ENCODE measurements at places on chromosomes 4 and X.

GRCh38 chr4:102474736-102475504 is 26.2 kb upstream of the NFKB1 start:
- DNase-seq: no peak

DNA sequence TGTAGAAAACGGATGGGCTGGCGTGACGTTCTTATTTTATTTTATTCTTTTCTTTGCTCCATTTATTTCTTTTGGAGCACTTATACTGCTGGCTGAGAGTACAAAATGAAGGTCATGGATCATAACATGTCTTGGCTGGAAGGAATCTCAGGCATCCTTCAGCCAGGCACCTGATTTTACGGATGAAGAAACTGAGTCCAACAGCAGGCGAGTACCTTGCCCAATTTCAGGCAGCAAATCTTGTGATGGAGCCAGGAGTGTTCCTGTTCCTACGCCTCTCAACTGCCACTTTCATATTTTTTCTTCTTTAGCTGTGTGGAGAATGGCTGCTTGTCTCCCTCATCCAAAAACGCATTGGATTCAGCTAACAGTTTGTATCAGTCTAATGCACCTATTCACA is 332.1 kb upstream of the IGFBP7 start:
- no peak for DNase-seq

DNA sequence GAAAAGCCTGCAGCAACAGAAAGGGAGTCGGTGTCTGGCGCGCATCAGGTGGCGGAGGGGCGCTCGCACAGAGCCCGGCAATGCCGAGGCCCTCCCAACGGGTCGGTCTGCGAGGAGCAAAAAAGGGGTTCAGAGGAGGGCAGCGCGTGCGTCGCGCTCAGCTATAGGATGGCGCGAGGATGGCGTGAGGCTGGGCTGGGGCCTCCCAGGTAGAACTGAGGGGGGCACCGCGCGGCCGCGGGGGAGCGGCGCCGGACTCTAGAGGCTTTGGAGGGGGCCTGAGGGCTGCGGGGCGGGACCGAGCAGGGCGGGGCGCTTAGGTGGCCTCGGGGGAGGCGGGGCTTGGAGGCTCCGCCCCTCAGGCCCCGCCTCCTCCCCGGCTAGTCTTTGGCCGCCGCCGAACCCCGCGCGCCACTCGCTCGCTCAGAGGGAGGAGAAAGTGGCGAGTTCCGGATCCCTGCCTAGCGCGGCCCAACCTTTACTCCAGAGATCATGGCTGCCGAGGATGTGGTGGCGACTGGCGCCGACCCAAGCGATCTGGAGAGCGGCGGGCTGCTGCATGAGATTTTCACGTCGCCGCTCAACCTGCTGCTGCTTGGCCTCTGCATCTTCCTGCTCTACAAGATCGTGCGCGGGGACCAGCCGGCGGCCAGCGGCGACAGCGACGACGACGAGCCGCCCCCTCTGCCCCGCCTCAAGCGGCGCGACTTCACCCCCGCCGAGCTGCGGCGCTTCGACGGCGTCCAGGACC is at the start of gene PGRMC1:
PGRMC1 (plus strand) TSS at position 414 of the 751 bp plus-strand sequence; CDS start at position 493, 79 bp downstream.
- DNase-seq: peak; percentile 57

DNA sequence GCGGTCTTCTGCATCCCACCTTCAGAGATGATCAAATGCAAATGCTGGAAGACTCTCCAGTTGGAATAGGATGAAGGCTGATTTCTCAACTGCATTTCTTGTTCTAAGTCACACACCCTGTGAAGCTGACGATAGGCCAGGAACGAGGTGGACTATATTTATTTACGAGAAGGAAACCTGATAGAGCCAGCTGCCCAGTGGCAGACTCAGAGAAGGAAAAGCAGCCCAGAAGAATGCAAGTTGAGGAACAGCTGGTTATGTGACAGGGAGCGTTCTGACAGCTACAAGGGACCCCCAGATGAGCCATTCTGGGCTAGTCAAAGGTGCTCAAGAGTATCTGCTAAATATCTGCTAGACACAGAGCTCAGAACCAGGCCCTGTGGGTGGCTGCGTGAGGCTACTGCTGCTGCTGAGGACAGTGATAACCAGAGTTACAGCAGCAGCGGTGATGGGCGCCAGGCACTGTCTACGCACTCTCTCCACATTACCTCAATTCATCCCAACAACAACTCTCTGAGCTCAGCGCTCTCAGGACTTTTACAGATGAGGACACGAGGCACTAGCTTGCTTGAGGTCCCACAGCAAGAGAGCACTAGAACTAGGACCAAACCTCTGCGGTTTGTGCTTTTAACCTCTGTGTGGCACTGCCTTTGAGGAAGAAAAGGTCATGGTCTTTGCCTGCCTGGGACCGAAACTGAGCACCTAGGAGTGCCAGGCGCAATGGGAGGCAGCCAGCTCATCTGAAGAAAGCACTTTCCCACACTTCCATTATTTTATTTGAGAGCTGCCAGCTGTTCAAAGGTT is 69.0 kb downstream of the GATB start:
- DNase-seq: no peak

- DNase-seq: no peak
Measured at GRCh38 chrX:24423960-24424359, 41.1 kb upstream of the PDK3 start.

DNA sequence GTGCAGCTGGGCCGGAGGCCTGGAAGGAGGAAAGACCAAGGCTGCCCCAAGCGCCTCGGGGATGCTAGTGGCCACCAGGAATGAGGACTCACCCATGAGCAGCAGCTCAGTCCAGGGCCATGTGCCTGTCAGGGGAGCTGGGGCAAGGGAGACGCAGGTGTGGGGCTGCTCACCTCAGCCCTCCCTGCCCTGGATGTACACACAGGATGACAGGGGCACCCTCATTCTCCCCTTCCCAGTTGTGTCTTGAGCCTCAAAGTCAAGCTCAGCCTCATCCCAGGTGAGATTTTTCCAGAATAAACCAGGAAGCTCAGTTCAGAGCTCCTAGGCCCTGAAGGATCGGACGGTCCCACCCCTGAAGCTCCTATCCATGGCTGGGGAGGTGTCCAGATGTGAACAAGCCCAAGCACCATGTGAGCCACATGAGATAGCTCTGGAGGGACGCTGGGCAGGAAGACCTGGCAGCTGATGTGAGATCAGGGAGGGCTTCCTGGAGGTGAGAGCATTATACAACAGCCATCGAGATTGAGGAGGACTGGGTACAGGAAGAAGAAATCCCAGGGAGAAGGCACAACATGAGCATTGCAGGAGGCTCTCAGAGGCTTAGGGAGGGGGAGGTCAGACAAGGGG is 23.0 kb downstream of the HTRA3 start:
- DNase-seq: no peak

GRCh38 chr4:11218692-11219091 is 210.0 kb downstream of the HS3ST1 start:
- no peak for DNase-seq

- no peak for DNase-seq
Measured at GRCh38 chr4:144203155-144203554, 62.6 kb upstream of the GYPA start.

GRCh38 chr4:156620786-156621185 is 350.8 kb downstream of the PDGFC start:
- no peak for DNase-seq

- no peak for DNase-seq
Measured at GRCh38 chr4:94489098-94489497, 37.4 kb downstream of the PDLIM5 start.

GRCh38 chr4:138859254-138859653 is 156.3 kb upstream of the NOCT start:
- DNase-seq: no peak

GRCh38 chr4:182881914-182882313 is 35.3 kb downstream of the DCTD start:
- DNase-seq: no peak

DNA sequence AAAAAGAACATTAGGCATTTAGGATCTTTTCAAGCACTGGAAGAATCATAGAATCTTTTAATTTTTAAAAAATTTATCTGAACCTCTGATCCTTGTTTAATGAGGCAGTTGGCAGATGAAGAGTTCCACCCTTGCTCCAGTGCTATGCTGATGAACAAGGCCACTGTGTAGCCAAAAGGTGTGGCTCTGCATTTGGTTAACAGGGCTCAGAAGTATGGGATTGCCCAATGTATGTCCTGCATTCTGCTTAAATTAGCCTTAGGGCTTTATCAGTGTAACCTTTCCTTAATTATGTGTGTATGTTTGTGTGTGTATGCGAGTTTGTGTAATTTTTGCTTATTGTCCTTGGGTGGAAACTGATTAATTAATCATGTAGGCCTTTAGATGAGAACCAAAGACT is 43.3 kb upstream of the PPM1K start:
- DNase-seq: no peak

GRCh38 chr4:3497095-3497494 is 34.0 kb downstream of the DOK7 start:
- DNase-seq: no peak

GRCh38 chr4:94171616-94172015 is 36.0 kb upstream of the SMARCAD1 start:
- no peak for DNase-seq
